ENCODE measurements at places on chromosomes 16 and 17.
A peak's percentile ranks its signal among the peaks of the same experiment; 100 is the strongest.

DNA sequence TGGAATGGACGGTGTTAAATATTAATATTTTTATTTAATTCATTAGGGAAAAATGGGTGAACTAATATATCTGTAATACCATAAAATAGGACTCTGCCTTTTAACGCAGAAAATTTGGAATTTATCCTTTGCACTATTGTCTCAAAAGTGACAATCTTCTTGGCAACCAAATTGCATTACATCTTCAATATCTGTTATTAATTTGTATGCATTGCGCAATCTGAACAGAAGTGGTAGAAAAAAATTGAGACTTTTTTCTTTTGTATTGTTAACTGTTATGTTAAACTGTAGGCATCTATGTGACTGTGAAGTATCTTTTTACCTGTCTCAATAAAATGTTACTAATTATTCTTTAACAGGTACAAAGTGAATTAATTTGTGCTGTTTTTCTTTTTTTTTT is 55.6 kb downstream of the PPM1E start:
- DNase-seq, result no peak

- no peak for DNase-seq
These were observed 837 bp upstream of the PER1 start for GRCh38 chr17:8153031-8153451.

- DNase-seq, result peak; percentile 90
These were observed at the start of gene STAT5A for GRCh38 chr17:42287977-42288802. TSS of gene STAT5A (plus strand) at chr17:42288498. CDS start at chr17:42289412, 914 bp downstream.

DNA sequence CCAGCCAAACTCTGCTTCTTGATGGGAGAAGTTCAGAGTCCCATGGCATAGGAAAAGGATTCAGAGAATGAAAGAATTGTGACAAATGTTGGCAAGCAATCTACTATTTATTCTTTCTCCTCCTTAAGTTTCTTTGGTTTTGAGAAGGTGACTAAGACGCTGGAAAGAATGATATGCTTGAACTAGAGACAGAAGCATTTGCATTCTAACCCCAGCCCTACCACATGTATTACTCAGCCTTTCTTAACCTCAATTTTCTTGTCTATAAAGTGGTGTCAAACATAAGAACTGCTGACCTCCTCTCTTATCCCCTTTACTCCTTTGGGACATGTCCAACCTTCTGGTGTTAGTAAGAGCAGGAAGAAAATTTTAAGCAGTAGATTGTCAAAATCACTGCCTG is 124.7 kb downstream of the HS3ST2 start:
- DNase-seq, result no peak

DNA sequence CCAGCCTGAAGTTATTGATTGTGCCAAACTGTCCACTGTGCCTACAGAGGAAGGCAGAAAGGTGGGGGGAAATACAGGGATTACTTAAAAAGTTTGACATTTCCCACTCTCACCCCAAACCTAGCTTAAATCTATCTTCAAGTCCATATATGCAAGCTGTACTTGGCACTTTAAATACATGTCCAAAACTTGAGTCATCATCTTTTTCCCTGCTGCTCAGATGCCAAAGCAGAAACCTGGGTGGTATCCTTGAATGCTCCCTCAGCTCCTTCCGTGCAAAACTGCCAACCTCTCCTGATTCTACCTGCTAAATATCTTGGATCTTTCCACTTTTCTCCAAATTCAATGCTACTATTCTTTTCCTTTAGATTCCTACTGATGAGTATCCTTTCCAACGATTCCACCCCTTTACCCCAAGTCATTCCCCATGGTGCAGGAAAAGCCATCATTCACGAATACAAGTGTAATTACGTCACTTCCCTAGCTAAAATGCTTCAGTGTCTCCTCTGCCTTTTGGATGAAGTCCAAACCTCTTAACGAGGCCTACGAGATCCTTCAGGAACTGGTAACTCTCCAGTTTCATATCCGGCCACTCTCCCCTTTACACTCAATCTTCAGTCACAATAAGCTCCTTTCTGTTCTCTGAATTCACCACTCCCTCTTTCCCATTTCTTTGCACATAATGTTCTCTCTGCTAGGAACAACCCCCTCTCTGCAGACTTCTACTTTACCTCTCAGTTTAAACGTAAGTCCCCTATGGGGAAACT is 9.3 kb downstream of the BECN1 start:
- no peak for DNase-seq

All from activated effector memory CD4-positive, alpha-beta T cell treated with anti-CD3 and anti-CD28 coated beads, Interleukin-2, amount 50 U/mL, for 16 hours (primary cell).